Ammon's horn (tissue), 1 donor: ENCODE measurements at places on chromosomes 2 and 18.

DNA sequence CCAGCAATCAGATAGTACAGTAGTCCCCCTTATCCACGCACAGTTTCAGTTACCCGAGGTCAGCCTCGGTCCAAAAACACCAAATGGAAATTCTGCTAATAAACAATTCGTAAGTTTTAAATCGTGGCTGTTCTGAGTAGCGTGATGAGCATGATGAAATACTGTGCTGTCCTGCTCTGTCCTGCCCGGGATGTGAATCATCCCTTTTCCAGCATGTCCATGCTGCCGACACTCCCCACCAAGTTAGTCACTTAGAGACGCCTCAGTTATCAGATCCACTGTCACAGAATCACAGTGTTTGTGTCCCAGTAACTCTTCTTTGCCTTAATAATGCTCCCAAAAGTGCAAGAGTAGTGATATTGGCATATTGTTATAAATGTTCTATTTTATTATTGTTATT, 62.1 kb downstream of the MEX3C start:
- DNase-seq, result no peak

GRCh38 chr2:27765621-27766286, 5.8 kb upstream of the MRPL33 start:
- no peak for DNase-seq

GRCh38 chr2:227884511-227884947, 13.1 kb downstream of the DAW1 start:
- DNase-seq, result no peak

DNA sequence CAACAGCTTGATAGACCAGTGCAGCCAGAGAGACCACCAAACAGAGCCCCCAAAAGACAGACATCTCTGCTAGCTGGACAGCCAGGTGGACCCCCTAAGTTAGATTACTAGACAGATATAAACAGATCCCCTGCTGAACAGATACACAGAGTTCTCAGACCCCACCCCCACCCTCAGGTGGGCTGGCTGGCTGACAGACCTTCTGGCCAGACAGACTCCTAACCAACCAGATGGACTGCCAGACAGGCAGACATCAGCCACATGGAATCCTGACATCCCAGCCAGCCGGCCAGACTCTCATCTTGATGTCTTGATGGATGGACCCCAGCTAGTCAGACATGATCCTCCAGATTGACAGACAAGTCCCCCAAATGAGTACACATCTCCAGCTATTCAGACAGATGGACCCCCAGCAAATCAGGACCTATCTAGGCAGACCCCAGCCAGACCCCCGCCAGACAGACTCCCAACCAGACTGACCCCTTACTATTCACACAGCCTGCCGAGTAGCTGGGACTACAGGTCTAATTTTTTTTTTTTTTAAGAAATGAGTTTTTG, 18.0 kb downstream of the PTPN18 start:
- DNase-seq, result no peak

- DNase-seq, result no peak
These were observed 179.4 kb downstream of the LCLAT1 start for GRCh38 chr2:30626397-30626796.
